Breast epithelium (tissue), 4 donors: ENCODE measurements at places on chromosomes 7 and 10. TPM values are rescaled to one million over a fixed set of nuclear protein-coding genes. Genes with fewer than 3 reads are reported as not detected.

DNA sequence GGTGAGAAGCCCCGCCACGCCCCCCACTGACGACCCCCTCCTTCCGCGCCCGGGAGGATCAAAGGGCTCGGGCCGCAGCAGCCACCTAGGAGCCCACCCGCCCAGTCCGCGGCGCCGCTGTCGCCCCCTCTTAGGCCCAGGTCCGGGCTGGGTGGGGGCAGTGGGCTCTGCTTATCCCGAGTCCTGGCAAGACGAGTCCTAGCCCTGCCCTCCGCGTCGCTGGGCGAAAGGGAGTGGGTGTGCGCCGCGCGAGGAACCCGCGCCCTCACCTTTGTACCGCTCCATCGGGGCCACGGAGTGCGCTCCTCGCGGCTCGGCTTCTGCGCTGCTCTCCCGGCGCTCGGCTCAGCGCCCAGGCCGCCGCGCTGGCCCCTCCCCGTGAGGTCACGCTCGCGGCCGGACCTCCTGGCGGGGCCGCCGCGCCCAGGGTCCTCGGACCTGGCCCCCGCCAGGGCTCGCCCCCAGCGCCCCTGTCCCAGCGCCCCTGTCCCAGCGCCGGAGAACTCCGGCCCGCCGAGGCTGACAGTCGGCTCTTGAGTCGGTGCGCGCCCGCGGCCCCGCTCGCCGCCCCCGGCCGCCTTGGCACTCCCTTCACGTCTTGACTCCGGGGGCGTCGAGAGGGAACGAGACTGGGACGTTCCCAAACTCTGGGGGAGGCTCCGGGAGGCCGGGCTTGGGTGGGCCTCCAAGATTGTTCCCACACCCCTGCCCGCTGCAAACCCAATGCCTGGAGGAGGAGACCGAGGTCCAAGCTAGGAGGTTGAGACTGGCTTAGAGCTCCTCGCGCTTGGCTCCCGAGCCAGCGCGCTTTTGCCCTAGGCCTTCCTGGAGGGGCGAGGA, at the start of gene AFAP1L2:
Gene AFAP1L2 (minus strand): TSS at position 332 of the 840 bp plus-strand sequence. CDS start 47 bp downstream, at position 285.
- DNase-seq = no peak

ANKRD22 gene
- total RNA-seq = not detected

DNA sequence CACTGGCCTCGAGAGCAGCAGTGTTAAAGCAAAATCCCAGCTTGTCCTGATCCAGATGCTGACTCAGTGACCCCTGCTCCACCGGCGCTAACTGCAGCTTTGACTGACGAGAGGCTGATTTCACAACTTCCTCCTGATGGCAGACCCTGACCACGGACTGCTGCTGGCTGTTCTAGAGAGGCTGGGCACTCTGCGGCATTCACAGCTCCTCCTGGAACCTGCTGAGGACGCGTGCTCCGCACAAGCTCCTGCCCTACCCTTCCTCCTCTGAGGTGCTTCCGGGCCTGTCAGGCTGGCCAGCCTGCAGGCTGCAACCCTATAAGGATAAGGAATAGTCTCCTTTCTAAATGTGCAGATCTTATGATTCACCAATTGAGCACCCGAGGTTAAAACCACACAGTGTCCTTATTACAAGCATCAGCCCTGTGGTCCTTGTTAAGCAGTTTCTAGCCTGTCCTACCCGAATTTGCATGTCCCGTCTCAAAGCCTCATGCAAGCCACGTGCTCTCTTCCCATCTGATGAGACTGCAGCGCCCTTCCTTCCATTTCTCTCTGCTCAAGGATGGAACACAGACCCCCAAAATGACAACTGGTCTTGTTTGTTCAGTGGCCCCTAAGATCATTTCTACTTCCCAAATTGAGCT, 35.5 kb upstream of the NCAPG2 start:
- DNase-seq = no peak

DNA sequence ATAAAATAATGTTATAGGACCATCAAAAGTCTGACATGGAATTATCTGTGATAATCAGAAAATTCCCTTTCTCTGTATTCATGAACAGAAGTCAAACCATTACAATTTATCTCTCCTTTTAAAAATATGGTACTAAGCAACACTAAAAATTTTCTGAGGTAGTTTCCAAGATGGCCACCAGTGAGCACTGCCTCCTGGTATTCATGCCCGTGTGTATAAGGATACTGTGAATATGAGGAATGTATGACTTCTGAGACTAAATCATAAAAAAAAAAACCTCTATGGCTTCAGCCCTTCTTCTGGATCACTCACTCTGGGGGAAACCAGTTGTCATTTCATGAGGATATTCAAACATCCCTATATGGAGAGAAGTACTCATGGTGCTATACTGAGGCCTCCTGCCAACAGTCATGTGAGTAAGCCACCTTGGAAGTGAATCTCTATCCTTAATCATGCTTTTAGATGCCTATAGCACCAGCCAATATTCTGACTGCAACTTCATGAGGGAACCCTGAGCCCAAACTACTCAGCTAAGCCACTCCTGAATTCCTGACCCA, 41.1 kb downstream of the SIRT1 start:
- no peak for DNase-seq

DNA sequence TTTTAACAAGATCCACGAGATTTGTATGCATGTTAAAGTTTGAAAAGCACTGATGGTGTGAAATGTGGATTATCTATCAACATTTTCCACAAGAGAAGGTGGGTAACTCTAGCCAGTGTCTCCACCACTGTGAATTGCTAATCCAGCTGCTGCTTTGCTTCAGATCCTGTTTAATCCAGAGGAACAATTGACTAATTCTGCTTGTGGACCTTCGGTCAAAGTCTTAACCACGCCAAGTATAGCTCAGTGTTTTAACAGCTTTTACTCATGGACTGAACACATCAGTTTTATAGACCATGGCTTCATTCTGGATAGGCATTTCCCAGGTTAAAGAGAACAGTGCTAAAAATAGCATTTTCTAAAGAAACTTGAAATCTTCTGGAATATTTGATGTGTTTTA, 23.5 kb downstream of the ADK start:
- no peak for DNase-seq

GRCh38 chr10:122968698-122969097, 11.5 kb upstream of the PSTK start:
- DNase-seq = no peak

- DNase-seq = no peak
Observed at GRCh38 chr7:44396496-44396895, 71.1 kb upstream of the CAMK2B start.

PWWP2B gene
- 15.5 TPM for total RNA-seq

EGR2 gene
- 4.3 TPM for total RNA-seq

GRCh38 chr7:81768951-81769778, 682 bp downstream of the HGF start:
- no peak for DNase-seq

GRCh38 chr10:123704812-123705211, 38.7 kb downstream of the GPR26 start:
- no peak for DNase-seq

GRCh38 chr7:155198901-155199845, 98.5 kb upstream of the INSIG1 start:
- no peak for DNase-seq

RBM48 gene
- total RNA-seq = 12.0 TPM

ZNF365 gene
- 0.66 TPM for total RNA-seq

- no peak for DNase-seq
Observed at GRCh38 chr7:34145603-34146002, 240.3 kb downstream of the BMPER start.

ORAI2 gene
- 24.9 TPM for total RNA-seq

DNA sequence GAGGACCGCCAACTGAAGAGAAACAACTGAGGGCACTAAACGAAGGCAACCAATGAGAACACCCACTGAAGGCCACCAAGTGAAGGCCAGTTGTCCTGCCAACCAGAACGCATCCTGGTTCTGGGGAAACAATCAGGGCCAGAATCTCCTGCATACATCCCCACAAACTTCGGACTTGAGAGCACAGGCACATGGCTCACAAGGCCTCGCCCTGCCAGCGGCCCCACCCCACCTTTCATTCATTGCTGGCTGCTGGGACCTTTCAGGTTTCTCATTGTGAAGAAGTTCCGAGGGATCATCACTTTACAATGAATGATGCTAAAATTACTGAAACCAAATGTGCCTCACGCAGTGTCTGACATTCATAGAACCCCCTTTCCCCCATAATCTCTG, 79.2 kb upstream of the ABI1 start:
- DNase-seq = no peak

- no peak for DNase-seq
Observed at GRCh38 chr10:89649051-89649450, 4.0 kb upstream of the PANK1 start.

DNA sequence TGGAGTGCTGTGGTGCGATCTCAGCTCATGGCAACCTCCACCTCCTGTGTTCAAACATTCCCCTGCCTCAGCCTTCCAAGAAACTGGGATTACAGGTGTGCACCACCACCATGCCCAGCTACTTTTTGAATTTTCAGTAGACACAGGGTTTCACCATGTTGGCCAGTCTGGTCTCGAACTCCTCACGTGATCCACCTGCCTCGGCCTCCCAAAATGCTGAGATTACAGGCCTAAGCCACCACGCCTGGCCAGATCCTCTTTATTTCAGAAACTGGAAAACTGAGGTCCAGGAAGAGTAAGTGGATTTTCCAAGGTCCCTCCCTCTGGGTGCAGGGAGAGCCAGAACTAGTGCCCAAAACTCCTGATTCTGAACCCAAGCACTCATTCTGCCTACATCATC, 413.1 kb upstream of the AUTS2 start:
- DNase-seq = no peak

DNA sequence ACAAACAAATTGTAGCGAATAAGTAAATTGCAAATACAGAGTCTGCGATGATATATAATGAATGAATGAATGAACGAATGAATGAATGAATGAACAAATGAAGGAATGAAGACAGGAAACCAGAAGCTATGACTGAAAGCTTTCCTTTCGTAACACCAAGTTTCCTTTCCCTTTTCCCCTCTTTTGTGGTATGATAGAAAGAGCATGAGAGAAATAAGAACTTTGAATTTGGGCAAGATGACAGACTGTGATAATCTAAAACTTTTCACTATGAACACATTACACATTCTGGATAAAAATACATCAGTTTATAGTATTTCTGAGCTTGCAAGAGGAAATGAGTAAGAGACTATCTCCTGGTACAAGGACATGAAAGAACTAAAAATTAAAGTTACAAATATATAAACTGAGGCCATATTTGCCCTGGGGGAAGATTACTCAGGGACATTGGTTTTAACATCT, 8.4 kb upstream of the UCN3 start:
- DNase-seq = no peak

DNA sequence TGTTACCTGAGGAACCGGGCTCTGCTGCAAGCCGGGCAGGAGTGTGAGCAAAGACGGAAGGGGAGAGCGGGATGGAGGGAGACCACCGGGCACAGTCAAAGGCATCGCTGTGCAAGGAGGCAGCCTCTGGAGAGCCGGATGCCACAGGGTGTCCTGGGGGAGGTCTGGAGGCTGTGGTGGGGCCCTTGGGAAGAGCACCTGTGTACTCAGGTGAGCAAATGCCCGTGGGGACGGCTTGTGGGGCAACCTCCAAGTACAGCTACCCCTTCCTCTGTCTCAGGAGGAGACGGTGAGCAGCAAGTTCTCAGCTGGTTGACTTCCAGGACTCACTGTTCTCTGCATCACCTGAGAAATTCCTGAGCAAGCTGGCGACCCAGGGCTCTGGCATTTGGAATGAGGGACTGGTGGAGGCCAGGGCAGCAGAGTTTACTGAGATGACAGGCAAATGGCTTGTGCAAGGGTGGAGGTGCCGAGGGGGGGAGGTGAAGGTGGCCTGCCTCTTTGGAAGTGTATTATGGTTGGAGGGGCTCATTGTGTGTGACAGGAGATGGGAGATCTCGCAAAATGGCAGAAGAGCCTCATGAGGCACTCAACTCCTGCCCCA, 345.2 kb upstream of the SHH start:
- no peak for DNase-seq

GRCh38 chr10:73653701-73654100, 2.1 kb downstream of the SYNPO2L start:
- no peak for DNase-seq

- no peak for DNase-seq
Observed at GRCh38 chr10:120891365-120891764, 40.2 kb downstream of the WDR11 start.

MYL7 gene
- not detected for total RNA-seq

GRCh38 chr7:38453168-38453567, 178.0 kb downstream of the AMPH start:
- no peak for DNase-seq

OPALIN gene
- total RNA-seq = not detected

SLIT1 gene
- 0.44 TPM for total RNA-seq

GRCh38 chr7:127813991-127814541, 162.1 kb downstream of the SND1 start:
- no peak for DNase-seq

GATA3 gene
- 0.48 TPM for total RNA-seq

DNA sequence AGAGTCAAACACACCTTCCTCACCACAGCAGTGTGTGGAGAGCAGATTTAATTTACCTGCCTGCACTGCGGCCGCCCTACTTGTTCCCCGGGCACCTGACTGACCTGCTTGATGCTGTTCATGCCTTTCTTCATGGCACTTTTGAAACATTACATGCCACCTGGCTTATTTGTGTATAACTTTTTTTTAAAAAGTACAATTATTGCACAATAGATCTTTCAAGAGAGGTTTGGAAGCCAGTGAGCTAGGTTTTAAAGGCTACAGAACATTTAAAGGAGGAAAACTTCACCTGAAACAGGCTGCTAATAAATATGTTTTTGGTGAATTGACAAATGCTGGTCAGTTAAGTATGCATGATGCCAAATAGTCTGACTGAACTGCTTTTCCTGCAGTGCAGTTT, 33.1 kb downstream of the SLC18A2 start:
- no peak for DNase-seq
